ENCODE measurements at places on chromosomes 11 and 22. TPM values are rescaled to one million over a fixed set of nuclear protein-coding genes. Genes with fewer than 3 reads are reported as not detected.

The NEFH gene
- total RNA-seq = 0.12 TPM

The GLB1L2 gene
- total RNA-seq = 2.2 TPM

The MRGPRE gene
- total RNA-seq = 0.11 TPM

The FAT3 gene
- 0.71 TPM for total RNA-seq

All from A549 treated with dexamethasone at 1 μM for 4 hours (cell line).